ENCODE measurements at places on chromosomes 3 and 15.

DNA sequence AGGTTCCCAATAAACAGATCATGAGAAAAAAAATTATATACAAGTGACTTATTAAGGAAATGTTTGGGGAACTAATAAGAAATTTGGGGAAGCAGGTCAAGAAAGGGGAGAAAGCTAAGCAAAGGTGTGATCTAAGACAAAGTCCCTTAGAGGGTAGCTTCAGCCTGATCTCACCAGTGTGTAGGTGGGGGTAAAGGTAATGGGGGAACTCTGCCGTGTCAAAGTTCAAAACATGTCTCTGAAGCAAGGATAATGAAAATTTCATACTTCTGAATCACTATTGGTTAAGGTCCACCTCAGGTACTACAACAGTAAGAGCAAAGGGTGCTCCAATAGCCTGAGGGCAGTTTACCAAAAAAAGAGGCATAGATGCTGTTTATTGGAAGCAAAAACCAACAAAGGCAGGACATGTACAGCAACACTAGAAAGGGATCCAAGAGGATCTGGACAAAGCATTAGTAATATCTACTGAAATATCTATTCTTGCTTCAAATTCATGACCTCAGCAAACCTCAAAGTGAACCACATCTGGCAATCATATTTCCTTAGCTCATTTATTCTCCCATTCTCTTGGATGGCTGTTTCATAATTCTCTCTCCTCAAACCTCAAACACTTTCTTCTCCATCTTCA, 6.9 kb downstream of the ACAD11 start:
- DNase-seq: no peak

GRCh38 chr15:59099162-59099685, 5.7 kb upstream of the CCNB2 start:
- DNase-seq: no peak

DNA sequence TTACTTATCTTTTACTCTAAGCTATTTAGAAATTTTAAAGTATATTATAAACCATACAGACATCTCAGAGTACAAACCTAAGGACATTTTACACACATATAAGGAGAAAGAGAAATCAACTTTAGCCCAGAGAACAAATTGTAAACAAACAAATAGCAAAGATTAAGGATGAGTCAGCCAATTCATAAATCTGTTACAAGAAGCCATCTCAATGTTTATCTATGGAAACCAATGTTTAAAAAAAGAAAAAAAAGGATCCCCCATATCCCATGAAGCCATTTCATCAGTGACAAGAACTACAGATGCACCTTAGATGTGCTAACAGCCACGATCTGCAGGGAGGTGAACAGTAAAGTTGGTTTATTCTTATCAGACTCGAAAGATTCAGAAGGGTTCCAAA, 437.1 kb downstream of the SHQ1 start:
- no peak for DNase-seq

GRCh38 chr3:78907367-78907766, 860.4 kb downstream of the ROBO1 start:
- DNase-seq: peak; percentile 39

DNA sequence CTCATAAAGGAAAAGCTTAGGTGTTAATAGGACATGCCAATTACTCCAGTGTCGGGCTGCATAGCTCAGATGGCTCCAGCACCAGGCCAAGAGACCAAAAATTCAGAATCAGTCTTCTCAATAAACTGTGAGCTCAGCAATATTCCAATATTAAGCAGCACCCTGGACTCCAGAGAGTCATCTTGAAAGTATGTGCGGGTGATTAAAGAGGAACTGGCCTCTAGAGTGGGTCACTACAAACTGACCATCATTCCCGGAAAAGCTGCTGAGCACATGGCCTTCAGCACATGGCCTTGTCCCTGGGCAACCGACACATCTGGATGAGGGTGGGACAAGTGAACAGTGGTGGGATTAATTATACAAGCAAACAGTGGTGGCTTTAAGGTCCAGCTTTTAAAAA, 59.0 kb downstream of the MAGI1 start:
- DNase-seq: peak; percentile 63

GRCh38 chr3:13159890-13160289, 86.7 kb upstream of the IQSEC1 start:
- no peak for DNase-seq

- no peak for DNase-seq
Measured at GRCh38 chr15:58355973-58356372, 75.8 kb upstream of the LIPC start.

DNA sequence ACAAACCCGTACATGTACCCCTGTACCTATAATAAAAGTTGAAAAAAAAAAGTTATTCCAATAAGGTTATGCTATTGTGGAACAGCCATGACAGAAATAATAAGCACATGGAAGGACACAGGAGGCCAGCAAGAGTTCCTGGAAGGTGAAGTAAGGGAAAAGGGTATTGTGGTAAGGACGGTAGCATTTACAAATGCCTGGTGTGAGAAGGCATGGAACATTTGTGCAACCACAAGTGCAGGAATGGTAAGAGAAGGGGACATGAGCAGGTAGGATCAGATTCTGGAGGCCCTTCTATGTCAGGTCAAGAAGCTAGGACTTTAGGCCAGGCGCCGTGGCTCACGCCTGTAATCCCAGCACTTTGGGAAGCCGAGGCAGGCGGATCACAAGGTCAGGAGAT, 82.5 kb downstream of the PPP2R3A start:
- no peak for DNase-seq

DNA sequence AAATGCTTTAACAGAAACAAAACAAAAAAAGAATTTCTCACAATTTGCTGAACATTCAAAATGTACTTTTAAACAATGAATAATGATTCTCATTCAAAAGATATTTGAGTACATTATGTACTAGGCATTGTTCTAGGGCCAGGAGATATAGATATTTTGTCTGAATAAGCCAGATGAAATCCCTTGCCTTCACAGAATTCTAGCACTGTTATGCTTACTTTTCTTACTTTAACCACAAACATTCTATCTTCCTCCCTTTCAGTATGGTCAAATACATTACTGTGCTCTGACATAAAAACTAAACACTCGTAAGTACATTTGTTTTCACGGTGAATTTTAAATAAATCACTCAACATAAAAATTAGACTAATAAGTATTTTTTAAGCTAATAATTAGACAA, 116.7 kb downstream of the ADAM10 start:
- DNase-seq: no peak

- no peak for DNase-seq
Measured at GRCh38 chr3:55955891-55956477, 468.9 kb upstream of the WNT5A start.

DNA sequence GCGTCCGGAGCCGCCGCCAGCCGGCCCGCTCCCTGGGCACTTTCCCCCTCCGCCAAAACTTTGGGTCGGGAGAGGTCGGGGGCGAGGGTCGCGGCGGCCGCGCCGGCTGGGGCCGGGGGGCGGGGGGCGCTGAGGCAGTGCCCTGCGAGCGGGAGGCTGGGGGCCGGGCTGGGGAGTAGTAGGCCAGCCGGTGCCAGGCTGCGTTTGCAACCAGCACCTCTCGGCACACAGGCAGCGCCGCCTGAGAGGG, 452 bp downstream of the BBX start:
- no peak for DNase-seq

DNA sequence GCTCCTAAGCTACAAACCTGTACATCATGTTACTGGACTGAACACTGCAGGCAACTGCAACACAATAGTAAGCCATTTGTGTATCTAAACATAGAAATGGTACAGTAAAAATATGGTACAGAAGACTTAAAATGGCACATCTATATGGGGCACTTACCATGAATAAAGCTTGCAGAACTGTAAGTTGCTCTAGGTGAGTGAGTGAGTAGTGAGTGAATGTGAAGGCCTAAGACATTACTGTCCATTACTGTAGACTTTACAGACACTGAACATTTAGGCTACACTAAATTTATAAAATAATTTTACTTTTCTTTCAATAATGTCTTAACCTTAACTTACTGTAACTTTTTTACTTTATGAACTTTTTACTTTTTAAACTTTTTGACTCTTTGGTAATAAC, 76.2 kb downstream of the STAG1 start:
- DNase-seq: no peak

GRCh38 chr3:157436583-157437291, at the start of gene PTX3:
Gene PTX3, plus strand, starts transcription at chr3:157436850. Its CDS starts 84 bp downstream, at chr3:157436934.
- peak; percentile 84 for DNase-seq

- no peak for DNase-seq
Measured at GRCh38 chr3:14691719-14692118, 16.8 kb downstream of the C3orf20 start.

DNA sequence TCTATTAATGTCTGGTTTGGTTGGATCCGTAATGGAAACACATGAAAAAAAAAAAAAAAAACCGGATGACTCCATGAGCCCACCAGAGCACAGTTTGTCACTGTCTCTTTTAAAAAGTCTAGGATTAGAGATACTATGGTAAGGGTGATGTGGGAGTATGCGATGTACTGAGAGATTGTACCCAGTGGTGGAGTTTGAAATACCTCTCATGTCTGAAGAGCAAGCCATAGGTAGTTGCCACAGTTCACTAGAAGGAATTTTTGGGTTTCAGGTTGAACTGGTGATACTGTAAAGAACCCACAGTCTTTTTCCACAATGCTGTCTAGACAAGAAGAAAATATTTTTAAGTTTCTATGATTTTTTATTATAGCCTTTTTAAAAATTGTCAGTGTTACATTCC, 132.9 kb downstream of the KLHL25 start:
- DNase-seq: no peak

DNA sequence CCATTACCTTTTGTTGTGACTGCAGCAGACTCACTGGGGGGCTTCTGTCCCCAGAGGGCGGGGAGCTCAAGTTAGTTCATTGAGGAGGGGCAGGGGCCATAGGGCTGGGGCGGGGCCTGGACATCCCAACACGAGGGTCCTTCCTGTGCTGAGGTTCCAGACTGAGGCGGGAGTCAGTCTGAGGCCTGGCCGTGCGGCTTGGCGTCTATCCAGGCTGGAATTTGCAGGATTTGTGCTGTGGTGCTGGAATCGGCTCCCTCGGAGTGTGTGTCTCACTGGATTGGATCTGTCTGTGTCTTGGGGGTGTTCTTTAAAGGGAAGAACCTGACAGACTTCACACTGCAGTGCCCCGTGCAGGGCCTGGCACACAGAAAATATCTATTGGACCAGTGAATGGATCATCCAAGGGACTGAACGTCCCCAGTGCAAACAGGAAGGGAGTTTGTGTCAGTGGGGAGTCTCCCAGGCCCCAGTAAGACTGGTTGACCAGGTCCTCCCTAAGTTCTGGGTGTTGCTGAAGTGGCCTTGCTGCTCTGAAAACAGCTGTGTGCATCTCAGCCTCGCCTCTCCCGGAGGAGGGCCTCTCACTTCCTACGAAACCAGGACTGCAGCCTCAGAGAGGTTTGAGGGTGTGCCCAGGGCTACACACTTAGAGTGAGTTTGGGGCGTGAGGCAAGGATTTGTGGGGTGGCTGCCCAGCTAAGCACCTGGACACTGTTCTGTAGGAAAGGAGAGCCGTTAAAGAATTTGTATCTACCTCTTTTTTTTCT, 26.1 kb downstream of the GOLGA6L2 start:
- no peak for DNase-seq

GRCh38 chr15:76682833-76683232, 222.3 kb downstream of the SCAPER start:
- DNase-seq: no peak

DNA sequence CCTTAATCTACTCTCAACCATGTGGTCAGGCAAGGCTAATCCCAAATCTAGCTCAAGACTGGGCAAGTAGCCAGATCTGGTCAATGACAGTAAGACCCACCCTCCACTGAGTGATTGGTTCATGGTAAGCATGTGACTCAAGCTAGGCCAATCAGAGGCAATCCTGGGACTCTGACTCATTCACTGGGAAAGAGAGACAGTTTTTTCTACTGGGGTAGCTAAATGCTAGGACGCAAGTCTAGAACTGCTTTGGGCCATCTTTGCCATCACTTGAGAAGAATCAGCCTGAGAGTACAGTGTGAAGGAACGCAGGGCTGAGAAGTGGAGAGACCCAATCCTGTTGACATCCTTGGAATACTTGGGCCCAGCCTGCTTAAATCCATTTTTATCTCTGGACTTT, 9.4 kb upstream of the RAD18 start:
- DNase-seq: peak; percentile 52

- peak; percentile 53 for DNase-seq
Measured at GRCh38 chr3:178671791-178672190, 135.6 kb downstream of the KCNMB2 start.

DNA sequence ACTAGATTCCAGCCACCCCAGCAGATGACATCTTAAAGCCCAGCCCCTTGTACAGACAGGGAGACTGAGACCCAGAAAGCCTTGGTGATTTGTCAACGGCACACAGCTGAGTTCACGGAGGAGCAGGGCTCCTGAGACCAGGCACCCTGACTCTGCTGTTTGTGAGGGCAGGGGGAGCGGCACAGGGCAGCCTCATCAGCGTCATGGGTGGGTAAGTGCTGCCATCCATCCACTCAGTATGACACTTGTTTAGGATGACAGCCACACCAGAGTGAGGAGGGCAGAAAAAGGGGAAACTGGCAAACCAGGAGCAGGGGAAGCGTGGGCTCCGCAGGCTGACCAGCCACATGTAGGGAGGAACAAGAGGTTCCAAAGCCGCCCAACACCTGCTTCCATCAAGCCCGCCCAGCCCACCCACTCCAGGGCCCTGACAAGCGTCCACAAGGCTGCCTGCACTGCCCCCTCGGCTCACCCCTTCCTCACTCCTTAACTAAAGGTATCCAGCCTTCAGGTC, 19.9 kb downstream of the RBPMS2 start:
- no peak for DNase-seq

GRCh38 chr3:160163229-160163878, 61.9 kb upstream of the C3orf80 start:
- no peak for DNase-seq

DNA sequence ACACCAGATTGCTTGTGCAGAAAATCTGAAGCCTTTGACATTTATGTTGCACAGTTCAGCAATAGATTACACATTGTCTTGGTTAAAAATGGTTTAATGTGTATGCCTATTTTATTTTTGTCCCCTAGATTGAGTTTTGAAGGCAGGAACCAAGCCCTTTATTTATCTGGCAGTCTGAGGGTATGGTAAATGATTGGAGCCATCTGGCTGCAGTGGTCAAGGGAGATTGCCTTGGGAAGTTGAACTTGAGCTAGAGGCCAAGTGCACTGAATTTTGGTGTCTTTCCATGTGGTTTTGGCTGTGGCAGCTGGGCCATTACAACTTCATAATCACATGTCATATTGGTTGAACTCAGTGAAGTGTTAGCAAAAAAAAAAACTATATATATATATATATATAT, 248.7 kb upstream of the C2CD4B start:
- DNase-seq: no peak

DNA sequence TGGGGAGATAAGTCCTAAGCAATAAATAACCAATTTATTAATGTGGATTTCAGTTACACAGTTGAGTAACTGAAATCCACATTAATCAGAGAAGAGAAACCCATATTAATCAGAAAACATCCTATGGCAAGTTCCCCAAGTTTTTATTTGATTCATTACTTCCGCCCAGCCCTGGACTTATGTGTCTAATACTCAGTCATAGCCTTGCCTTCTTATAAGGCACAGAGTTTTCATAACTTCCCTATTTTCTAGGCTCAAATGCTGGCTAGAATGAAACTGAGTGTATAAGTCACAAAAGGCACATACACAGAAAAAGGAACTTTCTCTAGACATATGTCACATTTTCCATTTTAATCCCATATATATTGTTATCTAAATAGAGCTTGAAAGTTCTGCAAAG, 28.8 kb downstream of the CD47 start:
- DNase-seq: no peak
